Calu3 (cell line): ENCODE measurements at places on chromosomes 6 and 20. TPM values are rescaled to one million over a fixed set of nuclear protein-coding genes. Genes with fewer than 3 reads are reported as not detected.

The PPIL6 gene
- 2.5 and 2.6 TPM in 2 replicates for total RNA-seq

The TRIM40 gene
- total RNA-seq, result 0.29 TPM in 1 of 2 replicates, not detected in the other

DNA sequence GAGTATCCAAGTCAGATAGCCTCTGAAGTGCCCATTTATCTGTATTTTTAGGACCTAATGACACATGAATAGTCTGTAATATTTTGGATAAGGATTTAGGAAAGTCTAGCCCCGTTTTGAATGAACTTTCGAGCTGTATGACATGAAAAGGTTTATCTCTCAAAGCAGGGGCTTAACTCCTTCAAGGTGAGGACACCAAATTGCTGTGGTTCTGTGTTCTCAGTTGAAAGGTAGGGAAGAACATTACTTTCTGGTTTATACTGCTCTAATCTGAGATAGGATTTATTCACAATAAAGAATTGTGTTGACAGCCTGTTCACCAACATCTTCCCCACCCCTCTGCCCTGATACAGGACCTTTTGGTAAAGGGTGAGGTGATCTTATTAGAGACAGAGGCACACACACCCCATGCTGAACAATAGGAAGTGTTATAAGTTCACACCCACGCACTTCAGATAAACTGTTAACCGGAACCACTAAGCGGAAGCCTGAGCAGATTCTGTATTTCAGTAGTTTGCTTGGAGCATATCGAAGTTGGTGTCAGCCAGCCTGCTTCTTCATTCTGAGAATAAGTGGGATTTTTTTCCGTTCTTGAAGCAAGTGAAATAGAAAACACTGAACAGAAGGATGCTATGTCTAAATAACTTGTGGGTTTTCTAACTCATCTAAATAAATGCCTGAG lies 223.3 kb downstream of the TMEM242 start:
- peaks cover 9% of the 10 kb centered on the region for H3K4me1 ChIP-seq
- no peak overlapping the region for H3K4me3 ChIP-seq
- H3K36me3 ChIP-seq, result peaks cover 7% of the 10 kb centered on the region
- DNase-seq, result no peak

DNA sequence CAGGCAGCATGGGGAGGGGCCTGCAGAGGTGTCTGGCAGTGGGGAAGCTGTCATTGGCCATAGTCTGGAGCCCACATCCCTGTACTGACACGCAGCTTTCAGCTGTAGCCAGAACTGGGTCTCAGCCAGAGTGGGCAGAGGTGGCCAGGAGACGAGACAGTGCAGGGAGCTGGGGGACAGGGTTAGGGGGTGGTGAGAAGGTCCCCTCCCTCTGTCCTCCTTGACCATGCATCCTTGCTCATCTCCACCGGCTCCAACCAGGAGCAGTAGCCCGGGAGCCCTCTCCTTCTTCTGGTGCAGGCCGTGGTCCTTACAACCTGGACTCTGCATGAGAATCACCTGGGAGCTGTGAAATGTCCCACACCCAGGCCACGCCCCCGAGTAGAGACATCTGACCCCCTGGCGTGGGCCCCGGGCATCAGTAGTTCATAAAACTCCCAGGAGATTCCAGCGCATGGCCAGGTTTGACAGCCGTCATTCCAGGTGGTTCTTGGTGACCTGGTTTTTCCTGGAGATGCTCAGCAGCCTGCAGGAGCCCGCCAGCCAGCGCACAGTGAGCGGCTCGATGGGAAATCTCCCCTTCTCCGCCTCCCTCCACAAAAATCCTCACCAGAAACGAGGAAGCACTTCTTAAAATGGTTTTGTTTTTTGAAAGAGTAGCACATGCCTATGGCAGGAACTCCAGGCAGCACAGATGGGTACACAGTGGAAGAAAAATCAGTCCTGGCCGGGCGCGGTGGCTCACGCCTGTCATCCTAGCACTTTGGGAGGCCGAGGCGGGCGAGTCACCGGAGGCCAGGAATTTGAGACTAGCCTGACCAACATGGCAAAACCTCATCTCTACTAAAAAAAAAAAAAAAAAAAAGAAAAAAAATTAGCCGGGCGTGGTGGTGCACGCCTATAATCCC lies 56.2 kb downstream of the ADNP start:
- H3K27me3 ChIP-seq, result no peaks in the 10 kb centered on the region
- H3K36me3 ChIP-seq, result peaks cover 5% of the 10 kb centered on the region
- no peak overlapping the region for H3K4me3 ChIP-seq

- no peaks in the 10 kb centered on the region for H3K4me1 ChIP-seq
- H3K4me3 ChIP-seq, result no peak overlapping the region
- no peak for DNase-seq
- no peaks in the 10 kb centered on the region for H3K36me3 ChIP-seq
- H3K27me3 ChIP-seq, result no peaks in the 10 kb centered on the region
Observed at GRCh38 chr20:14928083-14928482, 590.7 kb upstream of the FLRT3 start.

- H3K27ac ChIP-seq, result no peak overlapping the region
- no peaks in the 10 kb centered on the region for H3K4me1 ChIP-seq
- peaks cover 5% of the 10 kb centered on the region for H3K36me3 ChIP-seq
- no peak overlapping the region for H3K4me3 ChIP-seq
- DNase-seq, result no peak
Observed at GRCh38 chr6:125094563-125094962, 59.0 kb upstream of the TPD52L1 start.
